Activated CD4-positive, alpha-beta memory T cell treated with anti-CD3 and anti-CD28 coated beads, Interleukin-2, amount 10 ng/mL, durations not matched to agents 7 days and 5 days (primary cell): ENCODE measurements at places on chromosomes 6 and 20. TPM values are rescaled to one million over a fixed set of nuclear protein-coding genes. Genes with fewer than 3 reads are reported as not detected.

The HCRTR2 gene
- total RNA-seq, result not detected

The APCDD1L gene
- total RNA-seq, result not detected

The FOXQ1 gene
- total RNA-seq, result not detected

The DACT2 gene
- total RNA-seq, result not detected

The ZSWIM3 gene
- total RNA-seq, result 5.7 TPM

The RBBP8NL gene
- total RNA-seq, result not detected

The BMP6 gene
- not detected for total RNA-seq

The TRAPPC3L gene
- total RNA-seq, result not detected

The NOX3 gene
- total RNA-seq, result not detected

DNA sequence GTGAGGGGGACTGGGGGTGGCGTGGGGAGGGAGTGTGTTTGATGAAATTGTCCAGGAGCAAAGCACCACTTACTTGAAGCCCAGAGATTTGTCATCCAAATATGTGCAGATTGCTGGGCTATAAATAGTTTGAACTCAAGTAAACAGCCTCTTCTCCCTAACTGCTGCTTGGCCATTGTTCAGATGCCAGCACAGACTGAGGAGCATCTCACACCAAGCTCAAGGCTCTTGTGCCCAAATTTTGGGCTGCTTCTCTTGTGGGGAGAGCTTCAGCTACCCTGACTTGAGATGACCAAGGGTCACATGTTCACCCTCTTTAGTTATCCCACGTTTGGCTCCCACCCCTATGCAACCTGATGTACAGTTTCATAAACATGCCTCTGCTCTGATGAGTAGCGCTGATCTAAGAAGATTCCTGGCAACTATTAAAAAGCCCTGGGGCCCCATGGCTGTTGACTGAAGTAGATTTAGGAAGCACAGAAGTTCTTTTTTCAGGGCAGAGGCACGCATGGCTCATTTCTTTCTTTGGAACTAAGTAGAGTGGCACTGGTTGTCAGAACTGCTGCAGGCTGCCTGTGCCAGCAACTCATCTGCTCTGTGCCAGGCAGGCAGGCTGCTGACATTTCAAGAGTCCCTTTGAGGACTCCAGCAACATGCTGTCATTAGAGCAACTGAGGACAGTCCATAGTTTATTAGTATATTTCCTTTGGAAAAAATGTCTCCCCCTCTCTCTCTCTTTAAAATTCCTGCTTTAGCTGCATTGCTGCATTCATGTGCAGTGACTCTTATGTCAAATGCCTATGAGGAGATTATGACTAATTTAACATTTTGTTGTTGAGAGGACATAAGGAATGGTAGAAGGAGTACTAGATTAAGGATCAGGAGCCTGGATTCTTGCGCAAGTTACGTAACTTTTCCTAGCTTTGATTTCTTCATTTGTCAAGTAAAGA, 9.6 kb upstream of the PKIG start:
- no peak for DNase-seq

DNA sequence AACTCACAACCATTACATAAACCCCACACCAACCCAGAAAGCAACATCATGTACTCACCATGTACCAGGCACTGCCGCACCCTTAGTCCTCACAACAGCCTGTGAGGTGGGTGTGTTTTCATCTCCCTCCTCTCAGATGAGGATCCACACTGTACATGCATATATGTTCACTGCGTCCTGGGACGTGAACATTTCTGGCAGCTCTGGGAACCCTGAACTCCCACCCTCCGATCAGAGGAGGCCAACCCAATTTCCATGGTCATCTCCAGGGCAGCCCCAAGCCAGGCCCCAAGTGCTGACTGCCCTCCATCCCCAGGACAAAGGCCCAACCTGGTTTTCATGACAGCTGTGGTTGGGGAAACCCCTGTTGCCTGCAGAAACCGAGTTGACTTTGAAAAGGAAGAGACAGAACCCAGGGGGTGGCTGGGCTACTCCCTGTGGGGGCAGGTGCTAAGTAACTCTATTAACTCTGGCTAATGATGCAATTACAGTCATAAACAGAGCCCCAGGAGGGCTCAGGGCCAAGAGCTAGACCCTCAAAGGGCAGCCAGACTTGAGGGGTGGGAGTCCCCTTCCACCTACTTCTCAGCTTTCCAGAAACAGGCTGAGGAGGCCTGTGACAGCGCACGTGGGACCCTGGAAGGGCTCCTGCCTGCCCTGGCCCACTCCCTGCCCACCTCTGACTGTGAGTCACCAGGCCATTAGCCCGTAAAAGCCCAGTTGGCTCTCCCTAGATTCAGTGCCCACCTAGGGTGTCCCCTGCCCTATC, 2.6 kb downstream of the TFEB start:
- peak; percentile 60 for DNase-seq

- no peak for DNase-seq
These were observed 658.8 kb downstream of the PTPRT start for GRCh38 chr20:42530855-42531448.

- no peak for DNase-seq
These were observed 1.8 kb downstream of the GABRR1 start for GRCh38 chr6:89215391-89215790.

GRCh38 chr6:37251211-37251780, 6.3 kb upstream of the TBC1D22B start:
- no peak for DNase-seq

DNA sequence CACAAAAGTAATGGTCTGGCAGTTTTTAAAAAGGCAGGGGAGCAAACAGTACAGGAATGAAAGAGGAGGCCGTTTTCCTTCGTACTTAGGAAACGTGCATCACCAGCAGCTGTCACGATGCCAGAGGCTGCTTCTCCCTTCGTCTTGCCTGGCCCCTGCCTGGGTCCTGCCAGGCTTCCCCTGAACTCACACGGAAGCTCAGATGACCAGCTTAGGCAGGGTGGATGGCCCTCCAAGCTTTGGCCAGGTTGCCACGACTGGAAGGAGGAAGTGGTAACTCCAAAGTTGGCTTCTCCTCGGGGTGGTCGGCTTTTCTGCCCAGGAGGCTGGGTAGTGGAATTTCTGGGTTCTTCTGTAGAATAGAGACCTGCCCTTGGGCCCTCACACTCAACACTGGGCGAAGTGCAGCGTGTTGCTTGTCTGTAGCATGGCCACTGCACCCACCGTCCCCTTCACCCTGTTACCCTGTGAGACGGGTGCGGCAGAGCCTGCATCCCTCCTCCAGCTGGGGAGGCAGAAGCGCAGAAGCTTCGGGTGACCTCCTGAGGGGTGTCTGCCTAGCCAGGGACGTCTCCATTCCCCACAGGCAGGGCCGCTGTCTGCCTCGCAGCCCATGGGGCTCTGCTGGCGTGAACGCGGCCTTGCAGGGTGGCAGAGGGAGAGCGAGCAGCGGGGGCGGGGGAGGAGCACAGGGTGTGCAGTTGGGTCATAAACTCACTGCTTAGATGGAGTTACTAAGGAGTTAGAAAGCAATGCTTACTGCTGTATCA, 18.4 kb upstream of the RBM38 start:
- no peak for DNase-seq

DNA sequence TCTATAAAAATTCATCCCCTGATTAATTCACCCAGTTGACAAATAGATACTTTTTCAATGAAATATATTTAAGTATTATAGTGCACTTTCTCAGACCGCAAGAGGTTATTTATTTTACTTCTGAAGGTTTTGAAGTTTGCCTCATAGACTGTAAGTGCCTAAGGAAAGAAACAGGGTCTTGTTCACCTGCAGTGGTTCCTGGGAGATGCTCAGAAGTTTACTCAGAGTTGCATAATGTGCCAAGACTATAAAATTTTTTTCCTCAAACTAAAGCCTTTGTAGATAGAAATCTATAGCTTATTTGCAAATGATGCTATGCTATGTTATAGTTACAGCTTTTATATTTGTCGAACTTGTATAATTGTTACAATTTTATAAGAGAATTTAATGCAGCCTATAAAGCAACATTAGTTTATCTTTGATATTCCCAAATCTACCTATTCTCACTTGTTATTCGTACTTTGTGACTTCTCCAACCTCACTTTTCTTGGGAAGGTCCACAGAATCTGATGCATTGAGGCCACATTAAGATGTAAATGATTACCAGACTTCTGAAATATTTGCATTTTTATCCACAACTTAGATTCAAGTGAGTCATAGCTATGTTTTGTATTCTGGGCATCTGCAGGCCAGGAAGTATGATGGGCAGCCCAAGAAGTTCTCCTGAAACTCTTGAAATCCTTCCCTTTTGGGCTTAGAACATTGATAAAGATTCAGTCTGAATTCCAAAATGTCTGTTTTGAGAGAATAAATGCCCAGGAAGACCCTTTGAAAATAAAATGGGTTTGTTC, 35.7 kb downstream of the KCNQ5 start:
- DNase-seq, result no peak

- DNase-seq, result no peak
These were observed 101.9 kb upstream of the BEND3 start for GRCh38 chr6:107217248-107217647.

DNA sequence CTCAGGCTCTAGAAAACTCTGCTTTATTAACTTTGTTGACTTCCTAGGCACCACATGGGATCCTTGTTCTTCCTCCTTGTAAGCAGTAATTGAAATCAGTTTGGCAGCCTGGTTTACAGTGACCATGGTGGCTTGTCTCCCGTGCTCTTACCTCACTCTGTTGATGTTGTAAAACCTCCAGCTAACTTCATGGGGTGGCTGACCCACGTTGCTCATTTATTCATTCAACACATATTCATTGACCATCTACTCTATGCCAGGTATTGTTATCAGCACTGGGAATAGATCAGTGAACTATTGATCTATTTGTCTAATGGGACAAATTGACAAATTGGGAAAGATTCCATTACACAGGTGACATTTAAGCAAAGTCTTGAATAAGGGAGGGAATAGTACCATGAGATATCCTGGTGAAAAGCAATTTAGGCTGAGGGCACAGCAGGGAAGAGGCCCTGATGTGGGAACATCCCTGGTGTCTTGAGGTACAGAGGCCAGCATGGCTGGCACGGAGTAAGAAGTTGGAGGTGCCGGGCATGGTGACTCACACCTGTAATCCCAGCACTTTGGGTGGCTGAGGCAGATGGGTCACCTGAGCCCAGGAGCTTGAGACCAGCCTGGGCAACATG, 19.1 kb downstream of the ESR1 start:
- no peak for DNase-seq

GRCh38 chr20:17059465-17059864, 167.4 kb upstream of the PCSK2 start:
- no peak for DNase-seq

DNA sequence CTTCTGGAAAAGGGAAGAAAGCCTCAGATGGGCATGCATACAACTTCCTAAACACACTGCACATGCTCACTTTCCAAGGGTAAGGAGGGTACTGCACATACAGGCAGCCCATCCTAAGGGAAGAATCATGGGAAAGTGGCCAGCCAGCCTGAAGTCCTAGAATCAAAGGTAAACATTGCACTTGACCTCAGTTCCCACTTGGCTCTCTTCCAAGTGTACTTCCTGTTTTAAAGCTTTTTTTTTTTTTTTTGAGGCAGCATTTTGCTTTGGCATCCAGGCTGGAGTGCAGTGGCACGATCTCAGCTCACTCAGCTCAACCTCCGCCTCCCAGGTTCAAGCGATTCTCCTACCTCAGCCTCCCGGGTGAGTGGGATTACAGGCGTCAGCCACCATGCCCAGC, 225.3 kb upstream of the EPHA7 start:
- no peak for DNase-seq

- DNase-seq, result no peak
These were observed 66.2 kb downstream of the SESN1 start for GRCh38 chr6:109028439-109028838.

- no peak for DNase-seq
These were observed 158.7 kb upstream of the SLC22A16 start for GRCh38 chr6:110635096-110635495.
